Epithelial cell of proximal tubule (primary cell): ENCODE measurements at places on chromosomes 2 and 18. TPM values are rescaled to one million over a fixed set of nuclear protein-coding genes. Genes with fewer than 3 reads are reported as not detected.

- no peak for DNase-seq
These were observed 1082.5 kb upstream of the GYPC start for GRCh38 chr2:125573432-125573831.

- no peak for DNase-seq
These were observed 70.2 kb downstream of the SOCS6 start for GRCh38 chr18:70359071-70359470.

DNA sequence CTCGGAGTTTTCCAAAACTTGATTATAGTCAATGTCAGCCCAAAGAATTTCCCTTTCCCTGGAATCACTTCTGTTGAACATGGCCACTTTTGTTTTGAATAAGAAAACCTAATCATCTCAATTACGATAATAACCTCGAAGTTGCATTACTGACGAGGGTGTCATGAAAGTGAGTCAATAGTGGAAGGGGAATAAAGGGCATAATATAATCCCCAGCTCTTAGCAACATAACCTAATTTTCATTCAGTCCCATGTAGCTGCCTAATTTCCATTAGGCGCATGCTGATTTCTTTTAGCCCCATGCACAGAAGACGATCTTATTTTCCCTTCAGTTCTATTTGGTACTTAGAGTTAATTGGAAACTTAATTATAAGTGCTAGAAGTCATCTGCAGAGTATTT lies 51.1 kb upstream of the RAPH1 start:
- no peak for DNase-seq

- DNase-seq: no peak
These were observed 96.7 kb upstream of the CDH20 start for GRCh38 chr18:61236356-61237057.

DNA sequence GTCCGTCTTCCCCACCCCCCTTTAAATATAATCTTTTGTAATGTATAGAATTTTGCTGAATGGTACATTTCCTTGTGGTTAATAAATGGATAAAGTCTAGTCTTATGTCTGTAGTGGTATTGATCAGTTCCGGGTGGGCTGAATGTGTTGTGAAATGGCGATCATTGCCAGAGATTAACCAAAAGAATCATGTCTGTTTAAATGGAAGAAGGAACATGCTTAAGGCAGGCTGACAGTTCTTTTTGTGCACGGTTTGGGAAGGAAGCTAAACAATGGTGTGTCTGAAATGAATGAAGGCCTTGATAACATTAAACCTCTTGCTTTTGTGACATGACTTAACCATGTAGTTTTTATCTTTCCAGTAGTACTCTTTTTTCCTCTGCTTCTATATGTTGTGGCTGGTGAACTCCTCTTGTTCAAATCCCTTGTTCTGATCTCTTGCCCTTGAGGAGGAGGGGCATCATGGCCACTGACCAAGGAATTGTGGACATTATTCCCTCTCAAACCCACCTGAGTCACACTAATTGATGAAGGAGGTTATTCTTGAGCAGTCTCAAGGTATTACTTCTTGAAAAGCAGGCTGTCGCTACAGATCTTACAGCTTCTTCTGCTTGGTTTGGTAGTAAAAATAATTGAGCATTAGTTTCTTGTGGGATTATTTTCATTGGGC lies 1.7 kb downstream of the ACVR2A start:
- DNase-seq: peak; percentile 10

GRCh38 chr18:76252880-76253279 lies 242.2 kb downstream of the ZNF516 start:
- no peak for DNase-seq

DNA sequence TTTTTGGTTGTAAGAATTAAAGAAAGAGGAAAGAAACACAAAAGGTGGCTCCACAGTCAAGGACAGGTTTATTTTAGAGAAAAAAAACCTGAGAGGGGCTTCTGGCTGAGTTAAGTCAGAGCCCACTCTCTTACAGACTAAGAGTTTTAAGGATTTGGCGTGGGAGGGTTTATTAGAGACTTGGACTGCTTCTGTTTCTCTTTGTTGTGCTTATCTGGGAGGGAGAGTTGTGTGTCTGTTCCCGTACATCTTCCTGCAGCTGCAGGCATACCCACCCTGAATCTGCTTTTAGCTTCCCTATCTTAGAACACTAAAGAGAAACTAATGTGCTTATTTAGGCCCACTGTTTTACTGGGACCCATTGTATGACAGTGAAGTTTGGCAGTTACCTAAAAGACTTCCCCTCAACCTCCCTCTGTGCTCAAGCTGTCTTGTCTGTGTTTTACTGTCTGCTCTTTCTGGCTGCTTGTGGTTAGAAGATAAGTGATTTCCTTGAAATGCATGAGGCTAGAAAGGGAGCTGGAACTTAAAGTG lies 2.7 kb downstream of the RSAD2 start:
- no peak for DNase-seq

- DNase-seq: no peak
These were observed 84.7 kb downstream of the GATA6 start for GRCh38 chr18:22254088-22254487.

GRCh38 chr2:105554235-105554634 lies 155.4 kb upstream of the FHL2 start:
- DNase-seq: no peak

GRCh38 chr2:41933585-41934320 lies 114.1 kb upstream of the PKDCC start:
- peak; percentile 76 for DNase-seq

- DNase-seq: no peak
These were observed 315.8 kb upstream of the POU3F3 start for GRCh38 chr2:104538077-104538476.

GRCh38 chr2:134336352-134336751 lies 82.5 kb downstream of the MGAT5 start:
- no peak for DNase-seq

GRCh38 chr2:9650119-9650821 lies 19.5 kb upstream of the YWHAQ start:
- DNase-seq: no peak

DNA sequence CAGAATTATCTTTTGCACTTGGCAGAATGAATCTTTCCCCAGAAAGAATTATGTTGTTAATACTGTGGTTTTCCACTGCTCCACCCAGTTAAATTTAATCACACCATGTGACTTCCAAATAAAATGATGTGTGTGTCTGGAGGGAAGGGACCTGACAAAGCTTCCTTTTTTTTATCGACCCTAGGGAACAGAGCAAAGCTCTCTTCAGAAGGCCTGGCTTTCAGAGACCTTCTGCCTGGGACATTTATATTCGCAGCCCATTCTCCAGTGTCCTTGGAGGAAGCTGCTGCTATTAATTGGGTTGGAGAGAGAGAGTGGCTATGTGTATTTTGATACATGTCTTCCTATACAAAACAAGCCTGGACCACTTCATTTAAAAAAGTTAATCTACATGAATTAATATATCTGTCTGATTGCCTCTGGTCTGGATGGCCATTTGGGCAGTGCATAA lies 233.7 kb downstream of the PRKCE start:
- DNase-seq: no peak

GRCh38 chr2:112656679-112657078 lies 10.9 kb downstream of the SLC20A1 start:
- DNase-seq: no peak

DNA sequence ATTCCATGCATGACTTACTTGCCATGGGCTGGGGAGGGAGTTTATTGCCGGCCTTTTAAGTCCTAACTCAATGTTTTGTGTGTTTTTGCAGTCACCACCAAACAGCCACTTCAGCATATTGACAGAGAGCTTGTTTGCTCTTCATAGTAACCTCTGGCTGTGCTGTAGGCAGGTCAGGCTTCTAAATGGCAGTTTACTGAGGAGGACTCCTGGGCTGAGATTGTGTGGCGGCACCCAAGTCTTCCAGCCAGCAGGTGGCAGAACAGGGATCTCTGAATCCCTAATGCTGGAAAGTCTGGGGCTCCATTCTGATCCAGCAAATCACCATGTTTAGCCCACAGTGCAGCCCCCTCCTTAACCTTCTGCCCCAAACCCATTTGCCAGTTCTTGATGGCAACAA lies 121.2 kb downstream of the CAPN13 start:
- DNase-seq: no peak

DNA sequence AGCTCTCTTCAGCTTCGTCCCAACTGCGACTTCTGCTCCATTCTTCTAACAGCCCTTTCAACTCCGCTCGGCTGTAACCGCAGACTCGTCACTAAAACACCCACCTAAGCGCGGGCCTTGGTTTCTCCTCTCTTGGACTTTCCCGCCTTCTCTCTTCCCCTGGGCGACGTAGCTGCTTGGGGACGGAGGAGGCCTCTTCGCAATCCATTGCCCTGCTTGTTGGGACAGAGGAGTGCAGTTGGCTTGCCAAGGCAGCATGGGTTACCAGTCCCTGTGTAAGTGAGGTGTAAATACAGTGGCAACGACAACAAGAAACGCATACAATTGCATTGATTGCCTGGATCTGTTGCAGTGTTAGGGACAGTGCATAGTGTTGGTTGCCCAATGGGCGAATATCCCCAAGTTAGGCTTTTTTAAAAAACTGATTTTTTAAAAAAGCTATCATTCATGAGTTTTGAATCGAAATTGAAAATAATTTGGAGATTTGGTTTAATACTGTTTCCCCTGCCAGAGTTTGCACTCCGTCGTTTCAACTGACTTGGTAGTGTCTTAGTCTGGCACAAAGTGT lies 484 bp upstream of the DARS1 start:
- DNase-seq: no peak

GRCh38 chr18:13218368-13218991 lies at the start of gene LDLRAD4:
LDLRAD4 (plus strand) TSS chr18:13218760.
- no peak for DNase-seq

DNA sequence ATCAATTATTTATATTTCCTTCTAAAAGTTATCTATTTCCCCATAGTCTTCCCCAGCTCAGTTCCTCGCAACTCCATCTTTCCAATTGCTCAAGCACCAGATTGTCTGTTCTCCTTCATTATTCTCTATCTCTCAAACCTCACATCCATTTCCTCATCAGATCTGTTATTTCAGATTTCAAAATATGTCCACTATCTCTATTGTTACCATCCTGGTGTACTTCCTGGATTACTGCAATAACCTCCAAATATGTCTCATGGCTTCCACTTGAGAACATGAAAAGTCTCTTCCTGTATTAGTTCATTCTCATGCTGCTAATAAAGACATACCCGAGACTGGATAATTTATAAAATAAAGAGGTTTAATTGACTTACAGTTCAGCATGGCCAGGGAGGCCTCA lies 641.7 kb upstream of the ZEB2 start:
- DNase-seq: no peak

GRCh38 chr2:201574766-201575165 lies 68.5 kb downstream of the TMEM237 start:
- no peak for DNase-seq

DNA sequence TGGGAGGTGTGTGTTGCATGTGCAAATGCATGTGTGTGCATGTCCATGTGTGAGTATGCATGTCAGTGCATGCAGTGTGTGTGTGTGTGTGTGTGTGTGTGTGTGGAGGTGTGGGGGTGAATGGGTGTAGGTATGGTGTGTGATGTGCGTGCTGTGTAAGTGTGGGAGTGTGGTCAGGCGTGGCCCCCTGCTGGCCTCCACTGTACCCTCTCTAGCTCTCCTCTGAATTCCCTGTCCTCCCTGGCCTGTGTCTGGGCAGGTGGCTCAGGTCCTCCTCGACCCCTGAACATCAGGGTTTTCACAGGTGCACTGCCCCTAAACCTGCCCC lies 230.2 kb downstream of the CELF4 start:
- no peak for DNase-seq

GRCh38 chr18:79857082-79857671 lies 59.4 kb downstream of the KCNG2 start:
- no peak for DNase-seq

GRCh38 chr18:55421308-55421614 lies 166.7 kb downstream of the TCF4 start:
- DNase-seq: no peak

DNA sequence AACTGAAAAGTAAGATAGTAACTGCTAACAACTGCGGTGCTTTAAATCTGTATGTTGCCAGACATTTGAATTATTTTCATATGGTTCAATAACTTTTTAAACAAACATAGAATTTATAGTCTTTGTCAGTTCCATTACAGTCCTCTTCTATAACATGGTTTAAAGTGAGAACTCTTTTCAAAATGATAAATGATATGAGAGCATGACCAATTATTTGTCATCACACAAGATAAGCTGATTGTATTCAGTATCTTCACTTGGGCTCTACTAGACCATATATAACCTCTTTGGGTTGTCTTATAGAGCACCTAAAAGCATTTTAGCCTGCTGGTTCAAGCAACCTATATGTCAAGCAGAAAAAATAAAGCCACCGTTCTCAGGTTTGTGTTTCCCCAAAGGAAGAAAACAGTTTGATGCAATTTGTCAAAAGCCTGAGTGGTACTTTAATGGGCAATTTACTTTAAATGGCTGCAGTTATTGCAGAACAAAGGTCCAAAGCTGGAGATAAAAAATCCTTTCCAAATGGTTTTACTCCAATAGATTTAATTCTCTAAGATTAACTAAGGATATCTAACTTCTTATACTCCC lies 298.4 kb downstream of the FSIP2 start:
- DNase-seq: no peak

DNA sequence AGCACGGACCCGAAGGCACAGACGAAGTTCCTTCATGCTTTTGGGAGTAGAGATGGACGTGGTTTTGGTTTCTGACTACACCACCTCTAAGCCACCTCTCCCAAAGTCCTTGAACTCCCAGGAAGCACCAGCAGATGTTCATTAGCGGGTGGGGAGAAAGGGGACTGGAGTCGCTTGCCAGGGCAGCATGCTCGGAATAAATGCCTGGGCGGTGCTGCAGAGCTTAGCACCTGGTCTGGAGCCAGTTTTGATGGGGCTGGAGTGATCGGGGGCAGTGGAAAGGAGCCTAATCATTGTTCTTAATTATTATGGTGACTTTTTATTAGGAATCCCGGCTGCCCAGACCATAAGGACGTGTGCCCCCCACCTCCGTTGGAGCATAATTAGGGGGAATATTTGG lies 220.8 kb downstream of the TFCP2L1 start:
- DNase-seq: no peak

- no peak for DNase-seq
These were observed 67.8 kb upstream of the FAM98A start for GRCh38 chr2:33666879-33667278.

DNA sequence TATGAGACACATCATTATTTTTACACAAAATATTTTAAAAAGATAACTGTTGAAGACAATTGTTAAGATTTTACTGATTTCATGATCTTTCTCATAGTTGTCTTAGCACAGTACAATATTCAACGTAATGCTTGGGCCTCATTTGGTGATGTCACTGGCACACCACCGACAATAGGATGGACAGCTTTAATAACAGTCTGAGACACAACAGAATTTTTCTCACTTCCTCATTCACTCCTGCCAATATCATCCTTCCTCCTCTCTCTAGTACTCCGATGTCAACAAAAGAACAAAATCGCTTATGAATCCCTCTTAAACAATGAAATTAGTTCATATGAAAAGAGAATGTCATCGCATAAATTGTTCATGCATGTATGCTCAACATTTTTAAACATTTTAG lies 461.9 kb upstream of the CDH7 start:
- DNase-seq: no peak

Gene CCDC85A
- total RNA-seq: 0.07 and 0.17 TPM in 2 replicates

Gene RAB6C
- 0.07 TPM in 1 of 2 replicates, not detected in the other for total RNA-seq

Gene RESP18
- total RNA-seq: not detected in 2 replicates

Gene RGPD4
- not detected in 2 replicates for total RNA-seq

Gene DLX1
- 0.22 TPM in 1 of 2 replicates, not detected in the other for total RNA-seq

Gene FAM237A
- not detected in 2 replicates for total RNA-seq

Gene NT5DC4
- total RNA-seq: not detected in 2 replicates

Gene POTEI
- not detected in 2 replicates for total RNA-seq

Gene STARD6
- total RNA-seq: 1.9 TPM in 1 of 2 replicates, not detected in the other

Gene TTC21B
- 8.3 and 9.1 TPM in 2 replicates for total RNA-seq

Gene OSR1
- not detected in 2 replicates for total RNA-seq
